ENCODE measurements at places on chromosomes 5 and 9.

DNA sequence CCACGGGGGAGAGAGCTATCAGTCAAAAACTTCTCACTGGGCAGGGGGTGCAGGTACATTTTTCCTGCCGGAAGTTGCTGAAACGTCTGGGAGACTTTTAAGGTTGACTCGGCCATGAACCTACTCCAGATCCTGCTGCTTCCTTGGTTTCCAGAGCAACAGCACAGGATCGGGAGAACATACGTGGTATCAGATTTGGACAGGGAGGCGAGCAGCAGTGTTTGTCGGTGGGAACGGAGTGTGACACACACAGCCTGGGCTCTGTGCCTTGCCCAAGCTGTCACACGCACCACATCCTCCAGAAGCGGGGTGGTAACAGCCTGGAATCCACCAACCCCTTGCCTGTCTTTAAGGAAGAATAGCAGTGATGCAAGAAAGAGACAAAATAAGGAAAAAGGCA lies 276.5 kb downstream of the SLIT3 start:
- no peak for DNase-seq

DNA sequence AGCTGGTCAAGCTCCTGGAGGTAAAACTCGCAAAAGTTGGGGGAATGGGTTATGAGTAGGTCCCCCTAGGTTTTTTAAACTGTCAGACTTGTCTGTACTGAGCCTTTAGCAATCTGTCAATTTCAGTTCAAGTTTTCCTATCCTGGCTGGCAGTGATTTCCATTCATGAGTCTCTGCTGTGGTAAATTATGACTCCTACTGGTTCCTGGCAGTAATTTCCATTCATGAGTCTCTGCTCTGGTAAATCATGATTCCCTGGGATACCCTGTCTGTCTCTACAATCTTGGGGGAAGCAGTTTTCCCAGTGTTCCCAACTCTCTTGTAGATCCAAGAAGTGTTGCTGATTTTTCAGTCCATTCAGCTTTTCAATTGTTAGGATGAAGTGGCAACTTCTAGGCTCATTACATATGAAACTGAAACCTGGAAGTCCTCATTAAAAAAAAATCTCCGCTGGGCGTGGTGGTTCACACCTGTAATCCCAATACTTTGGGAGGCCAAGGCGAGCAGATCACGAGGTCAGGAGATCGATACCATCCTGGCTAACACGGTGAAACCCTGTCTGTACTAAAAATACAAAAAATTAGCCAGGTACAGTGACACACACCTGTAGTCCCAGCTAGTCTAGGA lies 91.3 kb upstream of the GPBP1 start:
- no peak for DNase-seq

DNA sequence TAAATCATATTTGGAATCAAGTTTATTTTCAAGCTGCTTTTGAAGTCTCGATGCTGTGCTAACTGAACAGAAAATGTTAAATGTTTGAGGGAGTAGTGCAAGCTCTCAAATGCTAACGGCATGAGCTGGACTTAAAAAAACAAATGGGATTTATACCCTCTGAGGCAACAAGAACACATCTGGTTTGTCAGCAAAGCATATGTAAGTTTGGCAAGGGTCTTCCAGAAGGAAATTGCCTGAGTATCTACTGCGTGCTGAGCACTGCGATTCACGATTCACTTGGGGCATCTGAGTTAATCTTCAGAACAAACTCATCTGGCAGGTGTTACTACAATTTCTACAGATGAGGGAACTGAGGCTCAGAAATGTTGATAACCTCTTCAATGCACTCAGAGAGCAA lies 98.4 kb upstream of the C9orf72 start:
- no peak for DNase-seq

GRCh38 chr9:113619491-113620376 lies 156.2 kb downstream of the RGS3 start:
- no peak for DNase-seq

DNA sequence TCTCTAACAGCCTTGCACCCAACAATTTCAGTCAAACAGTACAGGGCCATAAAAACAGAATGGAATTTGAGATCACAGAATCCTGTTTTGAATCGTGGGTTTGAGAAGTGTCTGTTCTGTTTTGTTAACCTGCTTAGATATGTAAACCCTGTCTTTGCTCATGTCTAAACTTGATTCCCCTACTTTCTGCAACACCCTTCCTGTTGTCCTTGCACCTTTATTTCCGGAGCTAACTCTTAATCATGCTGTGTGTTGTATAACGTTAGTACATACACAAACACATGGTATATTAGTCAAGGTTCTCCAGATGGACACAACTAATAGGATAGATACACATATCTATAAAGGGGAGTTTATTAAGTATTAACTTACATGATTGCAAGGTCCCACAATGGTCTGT lies 2229.2 kb upstream of the C9orf72 start:
- no peak for DNase-seq

GRCh38 chr9:99169982-99170761 lies 51.6 kb downstream of the ALG2 start:
- DNase-seq, result no peak

- DNase-seq, result no peak
These were observed 197.0 kb downstream of the TAF11L14 start for GRCh38 chr5:17831279-17831678.
